ENCODE measurements at places on chromosomes 1 and 21.

GRCh38 chr1:29383746-29384371 lies 147.5 kb downstream of the PTPRU start:
- DNase-seq: peak; percentile 5

DNA sequence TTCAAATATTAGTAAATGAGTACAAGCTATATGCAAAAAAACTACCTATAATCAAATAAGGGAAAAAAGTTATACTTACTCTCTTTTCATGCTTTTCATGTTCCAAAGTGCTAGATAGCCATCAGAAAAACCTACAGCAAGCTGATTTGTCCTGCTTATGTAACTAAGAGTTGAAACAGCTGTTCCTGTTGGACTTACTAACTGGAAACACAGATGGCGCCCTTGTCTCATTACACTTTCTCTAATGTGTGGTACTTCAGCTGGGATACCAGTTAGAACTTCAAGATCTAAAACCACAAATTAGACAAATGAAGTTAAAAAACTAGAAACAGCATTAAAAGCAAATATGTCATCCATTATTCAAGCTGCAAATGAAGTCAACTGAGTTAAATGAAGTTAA lies 24.3 kb downstream of the AHCTF1 start:
- DNase-seq: no peak

DNA sequence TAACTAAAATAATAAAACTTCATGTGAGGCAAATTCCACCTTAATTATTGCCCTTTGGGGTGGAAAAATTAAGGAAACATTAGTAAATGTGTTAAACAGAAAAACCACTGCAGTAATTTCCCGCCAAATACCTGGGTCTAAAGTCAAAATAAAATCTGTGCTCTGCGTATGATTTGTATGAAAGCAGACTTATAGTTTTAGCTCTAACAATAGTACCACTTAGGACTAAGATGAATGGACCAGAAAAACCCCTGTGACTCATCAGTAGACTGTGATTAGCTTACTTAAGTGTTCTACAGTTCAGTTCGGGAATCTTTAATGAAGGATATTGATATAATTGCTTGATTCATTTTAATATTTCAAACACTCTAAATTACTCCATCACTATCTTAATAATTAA lies 23.3 kb upstream of the C1orf105 start:
- DNase-seq: no peak

GRCh38 chr1:111214074-111214801 lies 13.3 kb upstream of the CHI3L2 start:
- DNase-seq: no peak

DNA sequence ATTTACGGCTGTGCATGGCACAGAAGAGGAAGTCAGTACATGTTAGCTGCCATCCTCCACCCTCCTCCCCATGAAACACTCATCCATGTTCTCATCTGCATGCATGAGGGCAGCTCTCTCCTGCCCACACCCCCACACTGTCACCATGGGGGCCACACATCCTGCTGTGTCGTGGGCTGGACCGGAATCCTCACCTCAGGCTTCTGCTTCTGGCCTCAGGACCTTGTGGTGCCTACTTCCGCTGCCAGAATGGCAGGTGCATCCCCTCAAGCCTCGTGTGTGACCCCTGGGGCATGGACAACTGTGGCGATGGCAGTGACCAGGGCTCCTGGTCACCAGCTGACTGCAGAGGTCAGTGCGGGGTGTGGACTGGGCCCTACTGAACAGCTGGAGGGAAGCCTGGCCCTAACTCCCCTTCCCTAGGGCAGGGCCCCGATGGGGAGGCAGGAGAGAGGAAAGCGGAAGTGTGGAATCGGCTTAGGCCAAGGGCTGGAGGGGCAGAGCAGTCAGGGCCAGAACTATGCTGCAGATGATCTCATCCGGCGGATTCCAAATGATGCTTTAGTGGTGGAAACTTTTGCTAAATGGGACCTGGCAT lies 3.8 kb downstream of the LDLRAD2 start:
- DNase-seq: no peak

GRCh38 chr1:152110365-152110859 lies 4.8 kb downstream of the TCHH start:
- no peak for DNase-seq

DNA sequence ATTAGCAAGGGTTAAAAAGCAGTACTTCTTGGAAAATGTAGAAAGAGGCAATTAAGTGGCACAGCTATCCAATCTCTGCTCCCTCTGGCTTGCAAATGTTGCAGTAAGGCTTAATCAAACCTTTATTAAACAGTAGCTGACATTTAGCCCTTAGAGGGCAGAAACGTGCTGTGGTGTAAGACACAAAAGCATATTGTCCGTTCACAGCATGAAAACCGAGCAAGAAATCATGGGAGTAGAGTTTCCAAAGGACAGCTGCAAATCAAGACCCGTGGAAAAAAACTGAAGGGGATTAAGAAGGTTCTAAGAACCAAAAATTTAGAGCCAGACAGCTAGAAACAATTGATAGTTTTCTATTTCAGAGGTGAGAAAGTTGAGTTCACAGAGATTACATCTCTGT lies 13.1 kb downstream of the ZP4 start:
- DNase-seq: no peak

DNA sequence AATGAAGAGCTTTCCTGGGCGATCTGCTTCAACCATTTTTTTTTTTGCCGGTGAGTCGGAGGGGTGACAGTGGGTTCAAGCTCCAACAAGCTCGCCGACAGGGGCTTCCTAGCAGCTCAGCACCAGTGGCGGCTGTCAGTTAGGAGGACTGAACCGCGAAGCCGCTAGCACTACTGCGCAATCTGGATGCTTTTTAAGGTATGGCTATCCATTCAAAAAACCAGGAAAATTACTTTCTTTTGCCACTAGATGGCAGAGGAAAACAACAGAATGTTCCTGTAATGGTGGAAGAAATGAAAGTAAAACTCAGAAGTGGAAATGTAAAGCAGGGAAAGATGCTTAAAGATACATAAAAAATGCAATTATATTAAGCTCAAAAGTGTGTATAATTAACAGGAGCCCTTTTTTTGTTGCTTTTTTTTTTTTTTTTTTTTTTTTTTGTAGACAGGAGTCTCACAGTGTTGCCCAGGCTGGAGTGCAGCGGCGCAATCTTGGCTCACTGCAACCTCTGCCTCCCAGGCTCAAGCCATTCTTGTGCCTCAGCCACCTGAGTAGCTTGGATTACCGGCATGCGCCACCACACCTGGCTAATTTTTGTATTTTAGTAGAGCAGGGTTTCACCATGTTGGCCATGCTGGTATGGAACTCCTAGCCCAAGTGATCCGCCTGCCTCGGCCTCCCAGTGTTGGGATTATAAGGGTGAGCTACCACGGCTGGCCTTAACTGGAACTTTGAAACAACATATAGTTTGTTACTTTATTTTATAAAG lies 8.5 kb downstream of the KYAT3 start:
- no peak for DNase-seq

- no peak for DNase-seq
These were observed 81.3 kb upstream of the C21orf91 start for GRCh38 chr21:17900281-17900989.

DNA sequence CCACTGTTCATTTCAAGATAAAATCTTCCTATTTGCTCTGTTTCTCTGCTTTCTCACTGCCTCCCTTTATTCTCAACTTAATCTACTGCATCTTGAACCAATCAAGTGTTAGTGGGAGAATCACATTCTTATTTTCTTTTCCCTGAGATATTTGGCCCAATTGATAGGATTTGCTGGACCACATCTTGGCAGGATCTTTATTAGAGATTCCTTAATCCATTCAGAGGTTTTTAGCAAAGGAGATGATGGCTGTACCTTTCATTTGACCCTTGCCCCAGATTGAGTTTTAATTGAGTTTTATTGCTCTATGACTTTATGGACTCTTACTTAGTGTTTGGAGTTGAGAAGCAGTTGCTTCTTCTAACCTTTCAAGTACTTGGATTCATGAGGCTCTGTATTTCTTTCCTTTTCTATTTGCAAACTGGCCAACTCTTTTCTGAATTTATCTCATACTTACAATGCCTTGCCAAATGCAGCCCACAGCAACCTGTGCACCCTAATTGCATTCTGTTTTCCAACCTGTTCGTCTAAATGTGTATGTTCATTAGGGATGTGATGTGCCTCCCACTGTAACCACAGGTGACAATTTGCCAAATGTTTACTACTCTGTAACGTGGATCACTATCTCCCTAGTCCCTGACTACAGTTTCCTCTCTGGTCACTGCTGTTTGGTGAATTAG lies 274.8 kb upstream of the KAZN start:
- DNase-seq: no peak

DNA sequence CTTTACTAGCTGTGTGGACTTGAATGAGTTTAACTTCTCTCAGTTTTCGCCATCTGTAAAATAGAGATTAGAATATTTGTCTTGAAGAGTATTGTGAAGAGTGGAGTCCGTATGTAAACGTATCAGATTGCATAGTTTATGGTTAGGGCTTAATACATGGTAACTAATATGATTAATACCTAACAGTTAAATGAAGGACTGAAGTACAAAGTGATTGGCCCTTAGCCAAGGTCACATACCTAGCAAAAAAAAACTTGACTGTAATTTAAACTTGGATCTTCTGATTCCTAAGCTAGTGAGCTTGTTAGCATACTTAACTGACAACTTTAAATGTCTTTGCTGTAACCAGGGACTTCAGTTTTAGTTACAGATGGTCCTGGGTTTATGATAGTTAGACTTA lies 1.9 kb downstream of the GIPC2 start:
- DNase-seq: no peak

DNA sequence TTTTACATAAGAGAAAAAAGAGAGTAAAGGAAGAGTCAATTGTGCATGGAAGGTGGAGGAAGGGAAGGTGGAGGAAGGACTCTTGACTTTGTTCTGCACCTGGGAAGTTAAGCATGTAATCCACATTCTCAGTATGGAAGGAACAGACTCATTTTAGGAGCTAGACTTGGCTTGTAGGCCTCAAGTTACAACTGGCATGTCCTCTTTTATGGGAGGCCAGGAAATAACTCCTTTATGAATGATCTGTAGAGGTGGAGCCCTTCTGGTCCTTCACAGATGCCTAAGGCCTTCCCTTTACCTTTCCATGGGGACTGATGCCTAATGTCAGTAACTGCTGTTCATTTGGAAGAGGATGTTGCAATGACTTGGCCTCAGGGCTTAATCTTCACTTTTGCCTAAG lies 29.4 kb upstream of the CCSAP start:
- DNase-seq: no peak

GRCh38 chr1:37480581-37481288 lies 6.4 kb downstream of the ZC3H12A start:
- no peak for DNase-seq
